ENCODE measurements at places on chromosomes 13 and 19.

DNA sequence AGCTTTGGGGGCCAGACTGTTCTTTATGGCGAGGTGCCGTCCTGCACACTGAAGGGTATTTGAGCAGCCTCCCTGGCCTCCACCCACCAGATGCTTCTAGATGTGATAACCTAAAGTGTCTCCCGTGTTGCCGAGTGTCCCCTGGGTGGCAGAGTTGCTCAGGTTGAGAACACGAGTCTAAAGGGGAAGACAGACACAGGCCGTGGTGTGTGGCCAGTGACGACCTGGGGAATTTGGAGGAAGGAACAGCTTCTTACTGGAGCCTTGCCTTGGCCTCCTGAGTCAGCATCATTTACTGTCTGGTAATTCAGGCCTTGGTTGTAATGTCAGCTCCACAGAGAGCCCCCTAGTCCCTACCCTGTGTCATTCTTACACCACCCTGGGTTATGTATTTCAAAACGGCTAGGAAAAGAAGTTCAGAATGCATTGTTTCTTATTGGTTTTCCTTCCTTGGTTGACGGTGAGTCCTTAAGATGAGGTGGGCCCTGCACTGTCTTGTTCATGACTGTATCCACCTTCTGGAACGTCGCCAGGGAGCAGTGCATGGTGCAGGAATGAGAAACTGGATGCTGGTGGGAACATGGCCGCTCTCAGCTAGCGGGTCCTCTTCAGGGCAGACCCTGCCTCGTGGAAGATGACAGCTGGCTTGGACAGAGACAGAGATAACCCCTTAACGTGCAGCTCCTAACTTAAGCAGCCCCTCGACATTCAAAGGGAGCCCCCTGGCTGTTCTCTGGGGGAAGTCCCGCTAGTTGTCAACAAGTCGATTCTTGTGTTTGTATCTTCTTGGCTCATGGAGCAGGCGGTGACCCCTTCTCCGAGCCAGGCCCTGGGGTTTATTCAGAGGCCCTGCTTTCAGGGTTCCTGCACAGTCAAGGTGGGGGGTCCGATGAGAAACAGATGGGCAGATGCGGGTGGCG is 7.2 kb downstream of the SIN3B start:
- no peak for DNase-seq

DNA sequence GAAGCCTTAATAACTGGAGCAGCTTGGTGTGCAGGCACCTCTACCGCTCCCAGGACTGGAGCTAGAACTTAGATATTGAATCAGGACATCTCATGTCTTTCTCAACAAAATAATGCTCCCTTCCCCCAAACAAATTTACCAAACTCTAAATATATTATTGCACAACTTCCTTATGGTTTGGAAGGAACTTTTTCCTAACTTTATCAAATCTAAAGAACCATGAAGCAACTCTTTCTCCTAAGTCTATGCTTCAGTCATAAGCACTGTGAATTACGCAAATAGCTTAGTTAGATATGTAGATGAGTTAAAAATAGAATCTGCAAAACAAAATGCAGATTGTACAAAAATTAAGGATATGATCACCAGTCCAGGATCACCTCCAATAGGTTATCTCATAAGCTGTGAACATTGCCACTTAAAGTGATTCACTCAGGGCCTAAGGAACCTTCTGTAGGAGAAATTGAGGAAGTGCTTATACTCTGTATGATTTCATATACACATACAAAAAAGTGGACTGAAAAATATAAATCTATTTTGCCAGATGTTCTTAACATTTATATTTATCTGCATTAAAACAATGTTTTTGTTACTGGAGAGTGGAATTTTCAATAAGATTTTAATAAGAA is 20.4 kb upstream of the MAB21L1 start:
- no peak for DNase-seq

- no peak for DNase-seq
These were observed 193.2 kb downstream of the IRS2 start for GRCh38 chr13:109593230-109593629.

- DNase-seq: no peak
These were observed 963.1 kb downstream of the EFNB2 start for GRCh38 chr13:105572401-105572800.

DNA sequence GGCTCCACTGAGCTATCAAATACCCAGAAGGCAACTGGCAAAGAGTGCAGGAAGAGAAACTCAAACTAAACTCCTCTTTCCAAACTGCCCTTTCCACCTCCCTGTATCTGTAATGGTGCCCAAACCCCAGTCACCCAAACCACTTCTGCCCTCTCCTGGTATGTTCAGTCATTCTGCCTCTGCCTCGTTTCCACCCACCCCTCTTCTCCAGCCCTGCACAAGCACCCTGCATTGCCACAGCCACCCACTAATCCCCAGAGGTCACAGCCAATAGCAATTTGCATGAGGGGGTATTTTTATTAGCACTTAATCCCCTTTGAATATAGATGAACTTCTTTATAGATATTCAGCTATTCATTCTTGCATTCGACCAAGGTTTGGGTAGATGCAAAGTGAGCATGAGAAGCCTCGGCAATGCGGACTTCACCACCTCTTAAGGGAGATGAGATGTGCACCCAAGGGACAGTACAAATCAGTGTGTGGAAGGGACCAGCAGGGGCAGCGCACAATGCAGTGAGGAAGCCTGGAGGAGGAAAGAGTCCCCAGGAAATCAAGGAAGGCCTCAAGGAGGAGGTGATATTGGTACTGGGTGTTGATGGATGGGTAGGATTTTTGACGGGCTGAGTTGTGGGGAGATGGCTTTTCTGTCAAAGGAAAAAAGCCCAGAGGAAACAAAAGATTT is 12.4 kb downstream of the TMEM272 start:
- DNase-seq: no peak

GRCh38 chr13:29716493-29716892 is 121.0 kb upstream of the SLC7A1 start:
- DNase-seq: no peak

GRCh38 chr13:30021611-30022010 is 171.2 kb upstream of the UBL3 start:
- DNase-seq: no peak

All from cerebellar nuclear complex (tissue), 1 donor.